ENCODE measurements at places on chromosomes 12 and 14.

GRCh38 chr12:48003226-48004052 is 837 bp downstream of the COL2A1 start:
- DNase-seq = no peak

- peak; percentile 60 for DNase-seq
Measured at GRCh38 chr12:49873361-49873934, 30.3 kb downstream of the FAIM2 start.

GRCh38 chr14:77508249-77508648 is 9.6 kb upstream of the ISM2 start:
- DNase-seq = no peak

- DNase-seq = no peak
Measured at GRCh38 chr14:32121536-32121935, 44.4 kb downstream of the ARHGAP5 start.

GRCh38 chr14:103699261-103699661 is 16.0 kb downstream of the XRCC3 start:
- no peak for DNase-seq

- no peak for DNase-seq
Measured at GRCh38 chr12:115336506-115336905, 652.5 kb upstream of the TBX3 start.

DNA sequence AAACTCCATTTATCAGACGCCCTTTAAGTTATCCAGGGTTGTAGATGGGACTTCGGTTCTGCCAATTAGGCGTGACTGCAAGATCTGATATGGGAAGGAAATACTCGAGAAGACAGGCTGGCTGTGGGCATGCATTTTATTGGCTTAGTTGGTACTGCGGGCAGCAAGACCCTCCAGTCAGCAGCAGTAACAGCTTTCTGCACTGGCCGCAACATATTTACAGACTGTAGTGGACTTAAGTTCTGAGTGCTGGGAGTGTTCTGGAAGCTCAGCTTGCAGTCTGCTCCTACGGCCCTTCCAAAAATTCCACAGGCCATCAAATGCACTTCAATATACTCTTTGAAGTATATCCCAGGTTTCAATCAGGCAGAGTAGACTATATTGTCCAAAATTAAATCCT is 21.1 kb downstream of the KITLG start:
- DNase-seq = no peak

GRCh38 chr14:69489495-69489894 is 5.0 kb downstream of the PLEKHD1 start:
- DNase-seq = no peak

DNA sequence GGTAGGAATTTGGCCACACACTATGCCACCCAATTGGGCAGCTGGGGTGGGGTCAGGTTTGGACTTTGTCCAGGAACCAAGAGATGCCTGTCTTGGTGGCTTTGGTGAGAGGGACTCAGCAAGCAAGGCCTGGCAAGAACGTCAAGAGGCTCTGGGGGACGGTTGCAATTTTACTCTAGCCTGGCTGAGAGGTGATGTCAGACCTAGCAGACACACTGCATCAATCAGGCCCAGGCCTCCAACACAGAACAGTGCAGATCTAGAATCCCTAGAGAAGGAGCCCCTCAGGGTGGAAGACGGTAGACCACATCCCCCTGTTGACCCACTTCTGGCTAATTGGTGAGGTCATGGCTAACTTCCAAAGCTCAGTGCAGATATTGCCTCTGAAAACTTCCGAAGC is 1.6 kb upstream of the UNC119B start:
- DNase-seq = no peak

DNA sequence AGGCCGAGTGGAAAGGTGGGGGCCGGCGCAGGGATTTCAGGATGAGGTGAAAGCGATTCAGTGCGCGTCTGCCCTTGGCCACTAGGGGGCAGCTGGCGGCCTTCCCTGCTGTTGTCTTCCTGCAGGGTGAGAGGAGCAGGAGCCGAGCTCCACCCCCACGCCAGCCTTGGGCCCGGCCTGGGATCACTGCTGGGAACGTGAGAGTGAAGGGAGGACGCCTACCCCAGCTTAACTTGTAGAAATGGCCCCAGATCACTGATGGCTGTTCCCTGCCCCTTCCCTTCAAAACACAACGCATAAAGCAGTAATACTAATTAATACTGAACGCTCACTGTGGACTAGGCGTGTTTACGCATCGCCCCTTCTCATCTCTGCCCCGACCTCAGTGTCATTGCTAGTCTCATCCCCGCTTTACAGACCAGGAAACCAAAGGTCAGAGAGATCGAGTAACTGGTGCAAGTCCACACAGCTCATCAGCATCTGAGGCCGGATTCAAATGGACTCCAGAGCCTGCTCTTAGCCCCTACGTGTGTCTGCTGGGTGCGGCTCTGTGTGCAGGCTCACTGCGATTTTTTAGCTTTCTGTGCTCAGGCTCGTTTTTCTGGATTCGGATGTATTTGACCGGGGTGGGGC is 24.3 kb downstream of the MVK start:
- DNase-seq = peak; percentile 87

All from T47D (cell line).